ENCODE measurements at places on chromosomes 4 and X. TPM values are rescaled to one million over a fixed set of nuclear protein-coding genes. Genes with fewer than 3 reads are reported as not detected.
A peak's percentile ranks its signal among the peaks of the same experiment; 100 is the strongest.

- DNase-seq = peak; percentile 48
- H3K27me3 ChIP-seq = peaks cover 21% of the 10 kb centered on the region
- H3K4me3 ChIP-seq = peak overlapping the region; percentile 61
- no peaks in the 10 kb centered on the region for H3K4me1 ChIP-seq
- H3K27ac ChIP-seq = peak overlapping the region; percentile 67
- no peaks in the 10 kb centered on the region for H3K36me3 ChIP-seq
Measured at GRCh38 chr4:142845293-142846107, 601 bp downstream of the INPP4B start.

Gene CACNA1F
- total RNA-seq = 0.55 TPM

GRCh38 chr4:185096032-185096653, 46.9 kb upstream of the SLC25A4 start:
- no peaks in the 10 kb centered on the region for H3K4me1 ChIP-seq
- H3K27me3 ChIP-seq = no peaks in the 10 kb centered on the region
- no peak overlapping the region for H3K4me3 ChIP-seq

DNA sequence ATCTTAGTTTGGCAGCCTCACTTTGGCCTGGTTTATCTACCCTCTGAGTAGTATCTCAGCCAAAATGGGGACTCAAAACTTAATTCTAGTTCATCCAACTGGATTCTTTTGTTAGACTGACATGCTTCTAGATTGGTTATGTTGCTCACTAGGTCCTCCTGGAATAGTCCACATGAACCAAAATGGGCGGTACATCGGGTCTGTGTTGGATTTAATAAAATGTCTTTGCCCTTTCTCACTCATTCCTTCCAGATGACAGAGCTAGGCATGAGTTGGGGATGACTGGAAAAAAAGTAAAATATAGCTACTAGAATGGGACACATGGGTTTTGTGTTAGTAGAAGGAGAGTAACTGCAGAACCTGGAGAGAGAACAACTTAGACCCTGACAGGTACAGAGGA, 247.9 kb downstream of the CCSER1 start:
- H3K36me3 ChIP-seq = no peaks in the 10 kb centered on the region
- no peak overlapping the region for H3K4me3 ChIP-seq
- no peaks in the 10 kb centered on the region for H3K27me3 ChIP-seq
- no peaks in the 10 kb centered on the region for H3K4me1 ChIP-seq
- DNase-seq = no peak

GRCh38 chr4:108831886-108832285, 69.0 kb upstream of the ETNPPL start:
- H3K4me1 ChIP-seq = peaks cover 2% of the 10 kb centered on the region
- H3K27ac ChIP-seq = no peak overlapping the region
- peak; percentile 14 for DNase-seq
- H3K27me3 ChIP-seq = no peaks in the 10 kb centered on the region
- no peaks in the 10 kb centered on the region for H3K36me3 ChIP-seq
- H3K4me3 ChIP-seq = no peak overlapping the region

DNA sequence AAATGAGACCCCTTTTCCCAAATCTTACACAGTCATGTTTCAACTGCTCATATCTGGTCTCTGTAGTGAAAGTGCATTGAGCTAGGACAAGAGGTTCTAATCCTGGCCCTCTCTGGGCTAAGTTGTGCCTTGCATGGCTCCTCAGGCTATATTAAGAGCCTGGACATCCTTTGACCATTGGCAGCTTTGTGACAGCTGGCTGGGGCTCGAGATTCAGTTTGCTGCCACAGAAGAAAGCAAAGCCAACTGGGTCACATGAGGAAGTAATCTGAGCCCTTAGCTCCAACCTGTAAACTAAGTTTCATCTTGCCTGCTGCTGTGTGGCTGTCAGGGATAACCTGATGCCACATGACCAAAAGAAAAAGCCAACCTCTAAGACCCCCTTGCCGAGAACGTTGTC, 51.8 kb upstream of the JADE1 start:
- H3K27ac ChIP-seq = no peak overlapping the region
- H3K4me3 ChIP-seq = no peak overlapping the region
- H3K36me3 ChIP-seq = no peaks in the 10 kb centered on the region
- peak; percentile 40 for DNase-seq

DNA sequence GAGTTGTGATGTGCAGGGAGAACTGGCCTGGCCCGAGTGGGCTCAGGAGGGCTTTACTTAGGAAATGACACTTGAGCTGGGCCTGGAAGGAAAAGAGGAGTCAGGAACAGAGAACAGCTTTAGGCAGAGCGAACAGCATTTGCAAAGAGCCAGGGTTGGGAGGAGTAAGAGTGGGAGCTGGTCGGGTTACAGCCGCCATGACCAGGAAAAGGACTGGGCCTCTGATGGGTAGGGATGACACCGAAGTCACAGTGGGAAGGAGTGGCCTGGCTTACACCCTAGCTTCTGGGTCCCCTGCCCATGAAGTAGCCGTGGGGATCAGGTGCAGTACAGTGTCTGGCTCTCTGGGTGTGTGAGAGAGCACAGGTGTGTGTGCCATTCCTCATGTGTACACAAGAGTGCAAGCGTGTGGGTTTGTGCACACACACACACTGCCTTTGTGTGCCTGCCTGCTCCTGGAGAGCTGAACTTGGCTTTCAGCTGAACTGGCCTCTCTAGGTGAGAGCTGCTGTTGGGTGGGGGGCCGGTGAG, 31.6 kb downstream of the TRMT44 start:
- H3K36me3 ChIP-seq = peaks cover 40% of the 10 kb centered on the region
- H3K27ac ChIP-seq = peak overlapping the region; percentile 80
- H3K27me3 ChIP-seq = no peaks in the 10 kb centered on the region
- no peak overlapping the region for H3K4me3 ChIP-seq
- peaks cover 3% of the 10 kb centered on the region for H3K4me1 ChIP-seq

GRCh38 chrX:18286322-18286831, 65.7 kb upstream of the BEND2 start:
- no peak overlapping the region for H3K27ac ChIP-seq
- no peak for DNase-seq
- no peak overlapping the region for H3K4me3 ChIP-seq
- peaks cover 3% of the 10 kb centered on the region for H3K27me3 ChIP-seq

Gene DOK7
- total RNA-seq = 2.7 TPM

DNA sequence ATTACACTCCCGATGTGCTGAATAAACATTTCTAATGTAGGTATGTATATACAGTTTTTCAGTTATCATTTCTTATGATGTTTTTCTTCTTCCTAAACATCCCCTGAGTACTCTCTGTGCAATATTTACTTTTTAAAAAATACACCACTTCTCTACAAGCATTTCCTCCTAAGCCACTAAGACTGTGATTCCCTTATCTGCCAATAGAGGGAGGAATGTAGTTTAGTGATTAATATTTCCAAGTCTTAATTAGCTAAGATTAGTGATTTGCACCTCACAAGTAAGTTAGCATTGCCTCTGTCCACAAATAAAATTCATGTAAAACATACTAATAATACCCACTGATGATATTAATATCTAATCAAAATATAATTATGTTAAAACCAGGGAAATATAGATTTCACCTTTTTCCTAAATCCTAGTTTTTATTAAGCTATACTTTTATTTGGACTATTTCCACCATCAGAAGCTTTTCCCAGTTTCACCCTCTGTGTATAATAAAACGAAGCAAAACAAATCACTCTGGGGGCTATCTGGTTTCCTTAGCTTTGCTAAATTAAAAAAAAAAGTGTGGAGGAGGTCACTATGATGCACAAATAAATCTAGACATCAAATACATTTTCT, 909.1 kb downstream of the FAT4 start:
- H3K4me1 ChIP-seq = no peaks in the 10 kb centered on the region
- H3K4me3 ChIP-seq = no peak overlapping the region
- H3K27ac ChIP-seq = no peak overlapping the region
- no peak for DNase-seq
- no peaks in the 10 kb centered on the region for H3K36me3 ChIP-seq

DNA sequence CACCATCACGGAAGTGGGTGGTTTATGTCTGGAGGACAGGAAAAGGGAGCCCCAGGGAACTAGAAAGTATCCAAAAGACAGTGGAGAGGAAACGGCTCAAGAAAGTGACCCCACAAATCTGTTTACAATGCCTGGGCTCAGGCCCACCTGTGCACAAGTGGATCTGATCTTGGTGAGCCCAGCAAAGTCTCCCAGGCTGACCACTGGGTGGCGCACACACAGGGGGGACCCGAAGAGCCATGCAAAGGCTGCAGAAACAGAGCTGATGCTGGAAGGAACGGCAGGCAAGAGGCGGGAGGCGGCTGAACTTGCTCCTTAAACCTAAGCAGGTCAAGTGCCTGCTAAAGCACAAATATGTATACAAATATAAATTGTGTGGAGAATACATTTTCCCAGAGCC, 9.6 kb downstream of the HAUS7 start:
- no peak for DNase-seq
- H3K4me3 ChIP-seq = no peak overlapping the region
- peaks cover 6% of the 10 kb centered on the region for H3K36me3 ChIP-seq
- no peak overlapping the region for H3K27ac ChIP-seq
- H3K4me1 ChIP-seq = no peaks in the 10 kb centered on the region

Gene PNMA6A
- 3.6 TPM for total RNA-seq

Gene MAGEC2
- total RNA-seq = not detected

- peak overlapping the region; percentile 99 for H3K27ac ChIP-seq
- H3K4me3 ChIP-seq = peak overlapping the region; percentile 78
Measured at GRCh38 chr4:128810331-128810870, 901 bp downstream of the JADE1 start.

DNA sequence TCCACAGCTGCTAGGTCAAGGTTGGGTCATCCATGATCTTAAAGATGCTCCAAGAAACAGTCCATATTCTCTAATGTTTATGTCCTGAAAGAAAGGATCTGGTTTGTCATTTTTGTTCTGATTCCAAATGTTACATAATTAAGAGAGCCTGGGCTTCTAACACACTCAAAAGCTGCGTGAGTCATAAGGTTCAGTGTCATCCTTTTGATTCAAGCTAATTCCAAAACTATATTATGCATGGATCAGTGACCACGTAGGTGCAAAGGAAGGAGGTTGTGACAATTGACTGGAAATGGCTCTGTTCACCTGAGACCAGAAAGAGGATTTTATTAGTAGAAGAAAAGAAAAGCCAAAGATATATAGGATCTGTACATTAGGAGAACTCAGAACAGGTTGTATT, 268.7 kb upstream of the GK2 start:
- H3K27ac ChIP-seq = no peak overlapping the region
- DNase-seq = no peak
- H3K27me3 ChIP-seq = no peaks in the 10 kb centered on the region
- no peak overlapping the region for H3K4me3 ChIP-seq

DNA sequence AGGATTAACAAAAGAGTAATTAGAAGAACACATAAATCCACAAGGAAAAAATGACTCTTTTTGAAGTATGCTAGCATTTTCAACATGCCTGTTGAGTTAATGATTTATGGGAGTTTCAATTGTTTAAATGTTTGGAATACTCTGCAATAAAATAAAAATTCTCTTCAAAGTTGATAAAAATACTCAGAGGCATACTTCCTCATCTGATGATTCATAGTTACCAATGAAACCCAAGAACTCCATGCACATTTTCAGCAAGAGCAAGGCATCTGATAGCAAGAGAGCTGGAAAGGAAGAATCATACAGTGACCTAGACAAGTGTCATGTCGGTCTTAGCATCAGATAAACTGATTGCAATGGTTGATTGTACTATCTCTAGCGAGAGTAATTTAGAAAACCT, 443.7 kb upstream of the ATOH1 start:
- no peak overlapping the region for H3K4me3 ChIP-seq
- H3K36me3 ChIP-seq = no peaks in the 10 kb centered on the region
- no peak overlapping the region for H3K27ac ChIP-seq
- no peak for DNase-seq
- H3K27me3 ChIP-seq = no peaks in the 10 kb centered on the region
- H3K4me1 ChIP-seq = no peaks in the 10 kb centered on the region

DNA sequence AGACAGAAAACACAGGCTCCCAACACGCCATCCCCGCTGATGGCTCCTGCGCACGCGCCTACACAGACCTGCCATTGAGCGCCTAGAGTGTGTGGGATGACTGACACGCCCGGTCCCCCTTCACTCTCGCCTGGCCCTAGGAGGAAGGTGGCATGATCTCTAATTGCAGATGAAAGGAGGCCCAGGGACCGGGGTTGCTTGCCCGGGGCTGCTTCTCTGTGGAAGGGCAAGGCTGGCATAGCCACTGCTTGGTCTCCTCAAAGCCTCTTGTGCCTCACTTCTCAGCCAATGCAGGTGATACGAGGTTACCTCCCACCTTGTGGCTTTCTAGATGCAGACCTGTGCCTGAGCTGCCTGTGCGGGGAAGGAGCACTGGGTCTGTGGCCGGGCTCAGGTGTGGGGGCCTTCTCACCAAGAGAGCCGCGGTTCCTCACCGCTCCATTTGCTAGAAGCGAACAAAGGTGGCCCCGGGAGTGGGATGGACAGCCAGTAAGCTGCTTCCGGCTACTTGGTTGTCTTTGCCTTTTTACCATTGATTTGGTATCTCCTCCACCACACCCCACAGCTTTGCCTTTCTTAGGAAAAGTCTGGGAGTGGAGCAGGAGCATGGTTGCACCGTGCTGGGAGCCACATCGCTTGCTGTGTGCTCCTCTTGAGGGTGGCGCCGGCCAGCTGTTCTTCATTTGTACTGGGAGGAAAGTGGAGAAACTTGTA, 47.0 kb downstream of the TBC1D14 start:
- H3K4me3 ChIP-seq = no peak overlapping the region
- no peaks in the 10 kb centered on the region for H3K4me1 ChIP-seq
- no peak overlapping the region for H3K27ac ChIP-seq
- H3K36me3 ChIP-seq = no peaks in the 10 kb centered on the region
- DNase-seq = no peak

Gene VAMP7
- 34.0 TPM for total RNA-seq

- H3K4me3 ChIP-seq = peak within 1 kb of the TSS; percentile 0
- DNase-seq = peak; percentile 42
- no peaks in the 10 kb centered on the region for H3K36me3 ChIP-seq
- no peaks in the 10 kb centered on the region for H3K27me3 ChIP-seq
- no peak within 1 kb of the TSS for H3K27ac ChIP-seq
Measured at GRCh38 chrX:130171446-130172126, at the start of gene RAB33A. Gene RAB33A (plus strand): TSS chrX:130171962. CDS start chrX:130172063, 101 bp downstream.

DNA sequence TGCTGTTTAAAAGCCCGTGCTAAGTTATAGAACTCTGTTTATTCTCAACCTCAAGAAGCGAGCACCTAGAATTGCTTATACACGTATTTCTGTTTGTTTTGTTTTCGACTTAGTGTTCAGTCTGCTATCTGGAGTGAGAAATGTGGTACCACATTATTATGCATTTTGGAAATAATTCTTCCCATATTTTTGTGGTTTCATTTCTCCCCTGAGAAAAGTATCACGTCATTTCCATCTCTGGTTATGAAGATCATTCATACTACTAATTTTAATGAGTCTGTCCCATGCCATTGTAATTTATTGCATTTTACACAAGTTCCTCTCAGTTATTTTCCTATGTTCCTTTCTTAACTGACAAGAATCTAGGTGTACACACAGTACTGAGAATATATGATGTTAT, 186.0 kb downstream of the DCHS2 start:
- no peak overlapping the region for H3K27ac ChIP-seq
- no peaks in the 10 kb centered on the region for H3K36me3 ChIP-seq
- no peaks in the 10 kb centered on the region for H3K27me3 ChIP-seq

Gene NUP62CL
- 6.5 TPM for total RNA-seq

DNA sequence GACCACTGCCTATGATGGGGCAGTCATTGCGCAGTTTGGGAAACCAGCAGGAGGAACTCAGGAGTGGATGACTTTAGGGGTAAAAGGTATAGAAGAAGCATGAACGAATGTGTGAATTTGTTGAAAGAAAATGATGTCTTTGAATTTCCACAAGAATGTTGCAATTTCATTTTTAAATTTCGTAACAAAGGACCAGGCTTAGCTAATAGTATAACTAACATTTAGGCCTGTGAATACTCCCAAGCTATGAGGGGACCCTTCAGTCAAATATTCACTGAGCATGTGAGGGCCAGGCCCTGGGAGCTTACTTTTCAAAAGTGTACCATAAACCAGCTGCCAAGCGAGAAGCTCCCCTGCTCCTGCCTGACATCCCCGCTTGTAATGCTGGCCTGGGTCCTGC, 5.3 kb downstream of the MPC1L start:
- no peaks in the 10 kb centered on the region for H3K4me1 ChIP-seq
- no peaks in the 10 kb centered on the region for H3K36me3 ChIP-seq
- peaks cover 39% of the 10 kb centered on the region for H3K27me3 ChIP-seq
- no peak overlapping the region for H3K4me3 ChIP-seq

Measured in lung (tissue), 17 donors.